ENCODE measurements at places on chromosomes 2 and 18.

- no peak for DNase-seq
Observed at GRCh38 chr2:178484245-178485041, 4.2 kb downstream of the PLEKHA3 start.

DNA sequence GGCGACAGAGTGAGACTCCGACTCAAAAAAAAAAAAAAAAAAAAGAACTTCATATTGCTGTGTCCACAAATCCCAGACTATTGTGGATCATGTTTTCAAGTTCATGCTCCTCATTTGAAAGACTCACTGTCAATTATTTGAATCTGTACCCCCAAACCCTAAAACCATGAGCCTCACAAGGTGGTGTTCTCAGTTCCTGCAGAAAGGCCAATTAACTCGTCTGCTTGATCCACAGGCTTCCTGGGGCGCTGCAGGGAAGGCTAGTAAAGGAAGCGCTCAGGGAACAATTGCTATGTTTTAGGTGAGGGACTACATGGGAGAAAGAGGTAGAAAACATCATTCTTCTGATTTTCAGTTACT is 396.8 kb upstream of the NETO1 start:
- no peak for DNase-seq

- no peak for DNase-seq
Observed at GRCh38 chr18:48161911-48162698, 231.6 kb upstream of the SMAD2 start.

GRCh38 chr2:172084395-172084644 is 987 bp upstream of the DLX1 start:
- DNase-seq, result no peak

DNA sequence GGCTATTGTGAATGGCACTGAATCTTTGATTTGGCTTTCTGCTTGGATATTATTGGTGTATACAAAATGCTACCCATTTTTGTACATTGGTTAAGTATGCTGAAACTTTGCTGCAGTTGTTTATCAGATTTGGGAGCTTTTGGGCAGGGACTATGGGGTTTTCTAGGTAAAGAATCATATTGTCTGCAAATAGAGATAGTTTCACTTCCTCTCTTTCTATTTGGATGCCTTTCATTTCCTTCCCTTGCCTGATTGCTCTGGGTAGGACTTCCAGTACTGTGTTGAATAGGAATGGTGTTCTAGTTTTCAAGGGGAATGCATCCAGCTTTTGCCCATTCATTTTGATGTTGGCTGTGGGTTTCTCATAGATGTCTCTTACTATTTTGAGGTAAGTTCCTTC is 489.1 kb upstream of the LRATD1 start:
- DNase-seq, result no peak

DNA sequence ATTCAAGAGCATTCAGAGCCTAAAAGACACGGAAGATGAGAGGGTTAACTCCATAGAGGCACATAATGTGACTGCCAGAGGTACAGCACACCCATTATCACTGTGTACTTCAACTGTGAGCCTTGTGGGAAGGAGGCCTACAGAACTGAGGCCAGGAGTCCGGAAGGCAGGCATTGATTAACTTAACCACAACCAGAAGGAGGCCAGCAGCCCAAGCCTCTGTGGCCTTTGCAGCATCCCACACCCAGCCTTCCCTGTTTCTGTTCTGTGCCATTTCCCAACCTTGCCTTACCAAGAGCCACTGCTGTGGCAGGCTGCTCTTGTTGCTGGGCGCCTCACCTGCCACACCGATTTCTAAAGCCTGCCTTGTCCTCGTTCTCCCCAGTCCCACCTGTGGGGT is 27.2 kb downstream of the SIGLEC15 start:
- no peak for DNase-seq

DNA sequence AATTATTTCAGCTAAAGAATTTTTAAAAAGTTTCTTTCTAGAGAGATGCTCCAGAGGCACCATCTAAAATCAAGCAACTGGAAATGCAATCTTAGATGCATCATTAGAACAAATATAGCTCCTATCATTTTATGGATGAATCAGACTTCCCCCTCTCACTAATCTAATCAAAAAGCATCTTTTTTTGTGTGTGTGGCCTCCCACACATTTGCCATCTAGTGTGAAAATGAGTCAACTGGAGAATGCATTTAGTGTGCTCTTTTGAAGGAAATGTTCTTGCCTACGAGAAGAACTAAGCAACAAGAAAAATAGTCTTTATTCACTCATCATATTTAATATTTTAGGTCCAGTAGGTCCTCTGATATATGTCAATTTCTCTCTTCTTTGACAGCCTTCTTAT is 39.5 kb upstream of the FIGN start:
- DNase-seq, result no peak

DNA sequence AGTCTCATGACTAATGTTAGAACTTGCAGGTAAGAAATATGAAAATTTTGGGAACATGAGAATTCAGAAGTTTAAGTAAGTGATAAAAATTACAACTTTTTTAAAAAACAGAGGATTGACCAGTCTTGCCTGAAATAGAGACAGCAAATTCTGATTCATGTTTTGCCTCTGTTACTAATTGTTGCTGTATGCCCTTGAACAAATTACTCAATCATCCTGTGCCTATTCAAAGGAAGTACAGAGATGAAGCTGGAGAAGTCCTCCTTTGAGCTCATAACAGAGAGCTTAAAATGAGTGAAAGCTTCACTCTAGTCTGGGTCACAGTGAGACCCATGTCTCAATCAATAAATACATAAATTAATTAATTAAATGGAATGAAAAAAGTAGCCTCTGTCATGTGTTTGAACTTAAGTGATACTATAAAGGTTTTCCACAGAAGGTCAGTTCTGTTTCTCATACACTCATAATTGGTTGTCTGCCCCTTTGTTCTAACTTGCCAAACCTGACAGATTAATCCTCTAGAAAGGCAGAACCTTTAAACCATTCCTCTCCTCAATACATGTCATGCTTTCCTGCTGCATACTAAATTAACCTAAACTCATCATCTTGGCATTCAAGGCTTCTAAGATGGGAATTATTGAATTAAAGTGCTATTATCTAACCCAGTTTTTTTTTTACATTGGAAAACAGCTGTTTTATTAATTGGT is 374.6 kb upstream of the LRATD1 start:
- DNase-seq, result no peak

- no peak for DNase-seq
Observed at GRCh38 chr2:237139123-237139675, 53.5 kb downstream of the COPS8 start.
